Stimulated activated CD4-positive, alpha-beta T cell treated with anti-CD3 and anti-CD28 coated beads, Interleukin-15, amount 100 ng/mL, for 24 hours (primary cell): ENCODE measurements at places on chromosomes 4 and X.

GRCh38 chr4:10671799-10672198 lies 12.8 kb downstream of the CLNK start:
- DNase-seq = no peak

- DNase-seq = no peak
Measured at GRCh38 chr4:26021417-26022345, 107.7 kb downstream of the SMIM20 start.

DNA sequence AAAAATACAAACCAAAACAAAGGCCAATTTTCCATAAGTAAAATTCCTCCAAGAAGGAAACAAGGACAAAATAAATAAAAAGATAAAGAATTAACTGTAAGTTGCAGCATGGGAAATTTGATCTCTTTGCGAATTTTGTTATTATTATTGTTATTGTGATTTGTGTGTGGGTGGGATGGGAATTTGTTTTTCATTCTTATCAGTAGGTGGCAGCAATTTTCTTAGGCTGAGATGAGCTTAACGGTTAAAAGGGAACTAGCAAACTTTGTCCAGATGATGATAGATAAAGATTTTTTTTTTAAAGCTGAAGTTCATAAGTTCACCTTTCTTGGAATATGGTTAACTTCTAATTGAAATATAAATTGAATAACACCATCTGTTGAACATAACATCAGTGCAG lies 83.2 kb upstream of the IL1RAPL2 start:
- no peak for DNase-seq

GRCh38 chr4:165384598-165384997 lies 5.8 kb downstream of the CPE start:
- DNase-seq = no peak

GRCh38 chr4:26385690-26386089 lies 64.9 kb downstream of the RBPJ start:
- no peak for DNase-seq
